ENCODE measurements at places on chromosomes 6 and 20. TPM values are rescaled to one million over a fixed set of nuclear protein-coding genes. Genes with fewer than 3 reads are reported as not detected.

MEP1A gene
- not detected for total RNA-seq

FABP7 gene
- not detected for total RNA-seq

COX4I2 gene
- total RNA-seq, result not detected

SLC12A5 gene
- total RNA-seq, result not detected

DOK5 gene
- total RNA-seq, result 1.9 TPM

DLGAP4 gene
- 41.4 TPM for total RNA-seq

CRIP3 gene
- not detected for total RNA-seq

FAM217A gene
- not detected for total RNA-seq

CLDN20 gene
- not detected for total RNA-seq

ASIP gene
- not detected for total RNA-seq

OR2H2 gene
- not detected for total RNA-seq

FKBP5 gene
- 16.5 TPM for total RNA-seq

TMEM242 gene
- total RNA-seq, result 8.0 TPM

SEMG1 gene
- total RNA-seq, result not detected

TCEA2 gene
- 14.6 TPM for total RNA-seq

VSTM2L gene
- total RNA-seq, result 4.5 TPM

TRIM26 gene
- total RNA-seq, result 14.7 TPM

MRAP2 gene
- total RNA-seq, result not detected

CTCFL gene
- total RNA-seq, result 0.07 TPM

NEURL2 gene
- total RNA-seq, result 6.9 TPM

TASP1 gene
- 5.9 TPM for total RNA-seq

NHLRC1 gene
- 0.40 TPM for total RNA-seq

SIRPA gene
- 50.6 TPM for total RNA-seq

KCNQ2 gene
- total RNA-seq, result 0.14 TPM

BPIFB1 gene
- total RNA-seq, result not detected

RAD21L1 gene
- total RNA-seq, result 1.2 TPM

TP53TG5 gene
- not detected for total RNA-seq

MAD2L1BP gene
- 60.3 TPM for total RNA-seq

LRRC73 gene
- not detected for total RNA-seq

NKX2-2 gene
- total RNA-seq, result not detected

GABRR1 gene
- not detected for total RNA-seq

XRN2 gene
- total RNA-seq, result 112 TPM

SIRPB2 gene
- total RNA-seq, result not detected

LHFPL5 gene
- 0.12 TPM for total RNA-seq

ZNF165 gene
- 4.3 TPM for total RNA-seq

MLN gene
- not detected for total RNA-seq

ENPP5 gene
- 1.5 TPM for total RNA-seq

TBC1D32 gene
- total RNA-seq, result 3.6 TPM

RBPJL gene
- total RNA-seq, result not detected

SLC52A3 gene
- total RNA-seq, result 0.46 TPM

SLC26A8 gene
- 1.4 TPM for total RNA-seq

KCNQ5 gene
- 1.4 TPM for total RNA-seq

TFAP2C gene
- total RNA-seq, result 0.23 TPM

EYA4 gene
- total RNA-seq, result 0.07 TPM

UBR2 gene
- total RNA-seq, result 8.3 TPM

MGME1 gene
- total RNA-seq, result 23.7 TPM

RIMS1 gene
- 0.58 TPM for total RNA-seq

ANKRD66 gene
- not detected for total RNA-seq

CCN5 gene
- not detected for total RNA-seq

STMND1 gene
- total RNA-seq, result 0.14 TPM

APOBEC2 gene
- total RNA-seq, result not detected

LKAAEAR1 gene
- total RNA-seq, result not detected

PNLDC1 gene
- total RNA-seq, result not detected

TPMT gene
- total RNA-seq, result 13.2 TPM

BEND3 gene
- 3.8 TPM for total RNA-seq

SLC22A16 gene
- 0.14 TPM for total RNA-seq

FOXP4 gene
- 10.2 TPM for total RNA-seq

EYS gene
- total RNA-seq, result 0.06 TPM

TMEM200A gene
- 2.1 TPM for total RNA-seq

MYBL2 gene
- 77.0 TPM for total RNA-seq

All from epithelial cell of proximal tubule (primary cell).